DMS 273 treated with DMSO at 0.1 percent for 48 hours (cell line): ENCODE measurements at places on chromosomes 1 and 21.

GRCh38 chr1:154773551-154773950 is 96.5 kb downstream of the KCNN3 start:
- no peak for DNase-seq

GRCh38 chr1:87464022-87464490 is 135.4 kb downstream of the LMO4 start:
- DNase-seq: no peak

DNA sequence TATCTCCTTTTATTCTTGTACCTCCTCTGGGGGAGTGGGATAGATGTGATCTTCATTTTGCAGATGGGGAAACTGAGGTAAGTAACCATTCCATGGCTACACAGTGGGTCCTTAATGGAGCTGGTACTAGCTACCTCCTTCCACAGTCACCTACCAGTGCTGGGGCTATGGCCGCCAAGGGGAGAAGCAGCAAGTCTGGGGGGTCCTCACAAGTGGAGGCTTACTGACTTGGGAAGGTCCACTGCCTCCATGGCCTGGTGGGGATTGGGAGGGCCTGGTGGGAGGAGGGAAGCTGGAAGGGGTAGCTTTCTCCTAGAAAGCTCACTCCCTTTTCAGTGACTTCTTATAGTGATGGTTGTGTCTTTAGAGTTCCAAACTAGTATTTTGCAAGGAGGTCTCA is 5.9 kb upstream of the FOXO6 start:
- DNase-seq: no peak

GRCh38 chr1:70517444-70517843 is 106.4 kb downstream of the CTH start:
- no peak for DNase-seq

GRCh38 chr1:221157026-221157761 is 278.0 kb downstream of the HLX start:
- DNase-seq: no peak

GRCh38 chr1:53771648-53772047 is 32.7 kb upstream of the GLIS1 start:
- no peak for DNase-seq
